ENCODE measurements at places on chromosomes 2 and 18.

DNA sequence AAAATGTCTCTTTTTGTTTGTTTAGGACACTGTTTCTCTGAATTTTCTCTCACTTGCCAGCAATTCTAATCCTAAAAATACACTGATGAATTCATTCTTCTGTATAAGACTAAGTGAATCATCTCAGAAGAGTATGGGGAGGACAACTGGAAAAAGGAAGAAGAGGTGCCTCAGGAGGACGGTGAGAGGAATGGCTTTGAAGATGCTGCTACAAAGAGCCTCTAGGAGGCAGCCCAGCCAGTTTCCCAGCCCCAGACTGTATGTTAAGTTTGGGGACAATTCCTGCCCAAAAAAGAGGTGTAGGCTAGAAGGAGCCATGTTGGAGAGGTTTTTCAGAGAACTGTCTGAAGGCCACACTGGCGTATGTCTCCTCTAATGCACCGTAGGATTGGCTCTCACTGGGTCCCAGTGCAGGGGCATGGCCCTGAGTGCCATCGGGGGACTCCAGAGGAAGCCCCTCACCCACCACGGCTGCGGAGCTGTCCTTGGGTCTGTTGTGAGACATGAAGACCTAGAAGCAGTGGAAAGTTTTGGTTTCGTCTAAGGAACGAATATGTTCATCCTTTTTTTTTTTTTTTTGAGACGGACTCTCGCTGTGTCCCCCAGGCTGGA lies 3.1 kb upstream of the SDC1 start:
- DNase-seq, result no peak

GRCh38 chr2:157743051-157743450 lies 114.4 kb upstream of the ACVR1C start:
- no peak for DNase-seq

- DNase-seq, result no peak
Measured at GRCh38 chr2:101751276-101751815, 53.8 kb downstream of the MAP4K4 start.

DNA sequence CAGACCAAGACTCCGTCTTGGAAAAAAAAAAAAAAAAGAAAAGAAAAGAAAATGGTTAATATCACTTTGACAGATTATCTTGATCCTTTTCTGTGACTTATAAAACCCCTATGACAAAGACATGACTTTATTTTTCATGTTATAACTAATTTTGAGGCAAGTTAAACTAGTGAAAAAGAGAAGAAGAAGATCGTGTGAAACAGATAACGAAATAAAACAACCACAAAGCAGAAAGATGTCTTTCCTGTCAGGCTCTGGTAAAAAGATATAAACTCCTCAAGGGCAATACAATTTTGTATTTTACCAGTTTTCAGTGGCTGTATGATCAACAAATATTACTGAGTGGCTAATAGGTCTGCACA lies 13.4 kb upstream of the RBMS1 start:
- DNase-seq, result no peak

DNA sequence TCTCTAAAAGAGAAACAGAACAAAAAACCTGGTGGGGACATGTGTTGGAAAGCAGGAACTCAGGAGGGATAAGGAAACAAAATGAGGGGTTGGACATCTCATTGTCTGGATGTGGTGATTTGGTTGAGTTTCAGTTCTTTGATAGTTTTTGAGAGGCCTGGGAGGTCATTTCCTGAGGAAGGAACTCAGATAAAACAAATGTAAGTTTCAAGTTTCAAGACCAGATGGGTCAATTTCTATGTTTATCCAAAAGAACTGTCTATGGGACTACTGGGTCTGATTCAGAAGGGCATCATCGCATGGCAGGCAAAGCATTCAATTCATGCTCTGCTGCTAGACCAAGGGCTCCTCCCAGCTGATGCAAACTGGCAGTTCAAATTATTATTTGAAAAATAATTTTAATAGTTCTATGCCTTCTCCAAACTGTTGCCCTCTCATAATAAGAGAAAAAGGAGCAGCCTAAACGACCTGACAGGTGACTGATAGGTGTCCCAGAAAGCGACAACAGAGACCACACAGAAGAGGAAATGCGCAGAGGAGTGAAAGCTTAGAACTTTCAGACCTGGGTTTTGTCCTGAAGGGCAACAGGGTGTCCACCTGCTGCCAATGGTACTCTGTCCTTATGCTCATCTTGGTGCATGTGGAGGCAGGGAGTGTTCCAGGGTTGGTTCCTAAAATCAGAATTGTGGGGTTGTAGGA lies 39.3 kb upstream of the SH3RF3 start:
- DNase-seq, result no peak

DNA sequence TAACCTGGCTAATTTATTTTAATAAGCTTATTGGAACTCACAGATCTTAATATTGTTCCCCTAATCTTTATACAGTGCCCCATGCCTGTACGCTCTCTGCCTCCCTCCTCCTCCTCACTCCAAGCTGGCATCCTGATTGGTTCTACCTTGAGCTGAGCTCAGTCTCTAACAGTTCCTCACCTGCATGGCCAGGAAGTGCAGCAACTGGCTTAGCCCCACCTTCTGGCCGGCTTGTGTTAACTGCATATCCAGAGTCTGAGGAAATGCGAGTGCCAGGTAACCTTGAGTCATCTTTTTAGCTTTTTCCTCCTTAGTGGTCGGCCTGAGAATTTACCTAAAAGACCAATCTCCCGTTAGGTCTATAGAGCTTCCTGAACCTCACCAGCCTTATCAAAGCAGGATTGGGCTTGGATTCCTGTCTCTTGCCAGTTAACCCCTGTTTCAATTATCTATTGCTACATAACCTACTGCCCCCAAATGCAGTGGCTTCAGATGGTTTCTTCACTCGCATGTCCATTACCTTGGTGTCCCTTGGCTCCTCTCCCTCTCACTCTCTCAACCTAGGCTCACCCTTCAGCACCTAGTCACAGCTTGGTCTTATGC lies 89.5 kb upstream of the STK39 start:
- DNase-seq, result no peak
